OCI-M1 (cell line): ENCODE measurements at places on chromosomes 5 and 9.
A peak's percentile ranks its signal among the peaks of the same experiment; 100 is the strongest.

DNA sequence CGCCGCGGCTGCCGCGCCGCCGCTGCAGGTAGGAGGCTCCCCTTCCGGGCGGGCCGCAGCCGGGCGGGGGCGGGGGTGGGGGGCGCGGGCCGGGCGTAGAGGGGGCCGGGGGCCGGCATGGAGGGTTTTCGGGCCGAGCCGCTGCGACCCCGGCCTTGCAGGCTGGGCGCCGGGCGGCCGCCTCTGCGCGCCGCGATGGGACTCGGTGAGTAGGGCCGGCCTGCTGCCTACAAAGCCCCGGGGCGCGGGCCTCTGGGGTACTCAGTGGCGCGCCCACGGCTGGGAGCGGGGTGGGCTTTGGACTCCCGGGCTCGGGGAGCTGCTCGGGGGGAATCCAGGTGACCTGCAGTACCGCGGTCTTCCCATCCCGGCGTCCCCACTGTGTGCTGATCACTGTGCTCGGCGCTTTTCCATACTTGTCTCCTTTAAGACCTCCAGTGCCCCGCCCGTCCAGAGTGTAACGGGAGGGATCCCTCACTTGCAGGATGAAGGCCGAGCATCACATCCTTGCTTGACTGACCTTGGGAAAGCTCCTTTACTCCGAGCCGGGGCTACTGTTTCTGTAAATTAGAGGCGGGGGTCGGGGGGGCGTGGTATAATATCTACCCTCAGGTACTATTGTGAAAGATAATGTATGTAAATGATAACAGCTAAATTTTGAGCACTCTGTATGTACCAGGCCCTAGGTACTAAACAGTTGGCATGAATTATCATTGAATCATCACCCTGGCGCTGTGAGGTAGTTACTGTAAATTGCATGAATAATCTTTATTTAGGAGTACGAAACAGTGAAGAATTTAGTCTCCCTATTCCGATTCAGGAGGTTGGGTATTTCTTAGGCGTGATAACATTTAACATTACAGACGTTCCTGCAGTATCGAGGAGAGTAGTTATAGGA lies 672 bp downstream of the MSANTD3 start:
- peak; percentile 55 for DNase-seq

DNA sequence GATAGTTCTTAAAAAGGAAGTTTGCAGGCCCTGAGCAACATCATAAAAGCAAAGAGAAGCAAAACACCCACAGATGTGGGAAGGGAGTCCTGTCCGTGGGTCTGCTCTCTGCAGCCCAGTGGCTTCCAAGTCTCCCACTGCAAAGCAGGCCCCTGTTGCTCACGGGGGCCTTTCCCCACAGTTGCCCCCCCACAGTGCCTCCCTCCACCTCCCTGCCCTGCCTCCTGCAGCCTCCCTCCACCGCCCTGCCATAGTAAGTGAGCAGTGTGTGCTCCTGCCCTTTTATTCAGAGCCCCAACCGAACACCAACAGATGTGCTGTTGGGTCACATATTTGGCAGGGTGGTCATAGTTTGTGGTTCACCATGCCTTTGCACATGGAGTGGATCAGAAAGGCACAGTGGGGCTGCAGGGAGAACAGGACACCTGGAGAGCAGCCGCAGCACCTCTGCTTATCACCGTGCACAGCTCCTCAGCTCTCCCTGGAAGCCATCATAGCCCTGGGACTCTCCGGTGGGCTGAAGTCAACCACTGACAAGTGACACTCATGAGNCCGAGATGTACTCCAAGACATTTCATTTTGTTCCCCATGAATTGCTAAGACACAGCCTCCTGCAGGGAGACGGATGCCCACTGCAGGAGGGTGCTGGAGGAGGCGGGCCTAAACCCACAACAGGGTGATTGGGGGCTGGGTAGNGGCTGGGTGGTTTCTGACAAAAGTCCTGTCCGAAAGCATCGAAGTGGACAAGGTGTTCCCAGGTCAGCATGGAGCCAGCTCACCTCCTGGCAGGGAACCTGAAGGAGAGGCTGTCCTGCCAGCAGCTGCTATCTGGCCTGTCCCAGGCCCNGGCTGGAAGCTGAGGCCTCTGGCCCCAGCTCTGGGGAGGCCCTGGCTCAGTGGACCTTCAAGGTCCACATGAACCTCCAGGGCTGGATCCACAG lies 278.9 kb downstream of the GADD45G start:
- no peak for DNase-seq

- no peak for DNase-seq
These were observed 187.4 kb upstream of the SLC24A2 start for GRCh38 chr9:19976226-19976625.

DNA sequence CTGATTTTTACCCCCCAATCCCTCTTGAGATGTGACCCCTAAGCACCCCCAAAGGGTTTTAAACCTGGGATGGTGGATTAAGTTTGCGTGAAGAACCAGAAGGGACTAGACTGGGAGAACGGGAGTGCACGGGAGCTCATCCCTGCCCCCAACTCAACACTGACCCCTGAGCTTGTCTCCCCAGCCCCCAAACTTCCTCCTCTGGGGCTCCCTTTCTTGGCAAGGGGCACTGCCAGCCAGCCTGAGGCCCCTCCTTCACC lies 5.0 kb upstream of the SET start:
- no peak for DNase-seq

DNA sequence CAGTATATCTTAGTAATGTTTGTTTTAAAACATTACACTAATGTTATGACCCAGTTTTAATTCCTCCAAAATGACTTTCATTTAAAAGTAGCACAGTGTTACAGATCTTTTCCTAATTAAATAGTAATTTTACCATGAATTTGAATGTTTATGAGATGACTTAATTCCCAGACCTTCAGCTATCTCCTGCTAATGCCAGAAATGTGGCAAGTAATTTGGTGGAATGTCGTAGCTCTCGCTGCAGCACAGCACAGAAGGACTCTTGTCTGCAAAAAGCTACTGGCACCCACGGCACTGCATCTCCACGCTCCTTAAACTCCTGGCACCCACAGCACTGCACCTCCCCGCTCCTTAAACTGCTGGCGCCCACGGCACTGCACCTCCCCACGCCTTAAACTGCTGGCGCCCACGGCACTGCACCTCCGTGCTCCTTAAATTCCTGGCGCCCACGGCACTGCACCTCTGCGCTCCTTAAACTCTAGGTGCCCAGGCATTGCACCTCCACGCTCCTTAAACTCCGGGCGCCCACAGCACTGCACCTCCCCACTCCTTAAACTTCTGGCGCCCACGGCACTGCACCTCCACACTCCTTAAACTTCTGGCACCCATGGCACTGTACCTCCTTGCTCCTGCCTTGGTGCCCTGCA lies 163.1 kb downstream of the CDK5RAP2 start:
- no peak for DNase-seq

DNA sequence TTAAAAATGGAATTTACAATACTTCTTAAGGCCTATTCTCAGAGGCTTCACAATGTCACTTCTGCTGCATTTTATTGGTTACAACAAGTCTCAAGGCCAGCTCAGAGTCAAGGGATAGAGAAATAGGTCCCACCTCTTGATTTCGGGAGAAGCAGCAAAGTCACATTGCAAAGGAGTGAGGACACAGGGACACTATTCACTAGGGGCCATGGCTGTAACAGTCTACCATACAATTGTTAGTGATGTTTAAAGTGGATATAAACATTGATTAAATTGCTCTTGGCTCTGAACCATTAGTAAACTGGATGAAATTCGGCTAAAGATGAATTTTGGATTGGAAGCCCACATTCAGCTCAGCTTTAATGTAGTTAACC lies 21.7 kb upstream of the CMBL start:
- no peak for DNase-seq

GRCh38 chr5:118220556-118221195 lies 767.7 kb downstream of the DTWD2 start:
- no peak for DNase-seq

DNA sequence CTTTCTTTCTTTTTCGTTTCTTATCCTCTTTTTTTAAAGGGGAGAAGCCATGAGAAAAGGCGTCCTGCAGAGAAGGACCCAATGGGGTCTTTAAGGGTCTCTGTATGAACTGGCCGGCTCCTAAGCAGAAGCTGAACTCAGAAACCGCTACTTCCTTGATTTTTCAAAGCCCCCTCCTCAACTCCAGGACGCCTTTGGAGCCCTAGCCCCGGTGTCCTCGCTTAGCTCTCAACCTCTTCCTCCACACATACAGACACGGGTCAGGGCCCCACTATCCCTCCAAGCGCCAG lies 8.3 kb downstream of the PAX5 start:
- DNase-seq: no peak
